ENCODE measurements at places on chromosomes 12 and 14. TPM values are rescaled to one million over a fixed set of nuclear protein-coding genes. Genes with fewer than 3 reads are reported as not detected.

GRCh38 chr14:99758121-99758821 is 34.9 kb upstream of the EML1 start:
- no peaks in the 10 kb centered on the region for H3K4me1 ChIP-seq
- H3K4me3 ChIP-seq: no peak overlapping the region
- no peak overlapping the region for H3K27ac ChIP-seq

GRCh38 chr14:35779368-35779767 is 29.7 kb downstream of the RALGAPA1 start:
- H3K27ac ChIP-seq: no peak overlapping the region
- no peaks in the 10 kb centered on the region for H3K36me3 ChIP-seq
- H3K4me3 ChIP-seq: no peak overlapping the region
- no peaks in the 10 kb centered on the region for H3K4me1 ChIP-seq
- no peaks in the 10 kb centered on the region for H3K27me3 ChIP-seq
- no peak for DNase-seq

GRCh38 chr14:86521031-86521730 is 991.2 kb downstream of the FLRT2 start:
- no peaks in the 10 kb centered on the region for H3K36me3 ChIP-seq
- no peaks in the 10 kb centered on the region for H3K4me1 ChIP-seq
- no peaks in the 10 kb centered on the region for H3K27me3 ChIP-seq
- no peak overlapping the region for H3K4me3 ChIP-seq
- H3K27ac ChIP-seq: no peak overlapping the region

Gene CD9
- polyA plus RNA-seq: 6.9 TPM

Gene LBHD2
- not detected for polyA plus RNA-seq

DNA sequence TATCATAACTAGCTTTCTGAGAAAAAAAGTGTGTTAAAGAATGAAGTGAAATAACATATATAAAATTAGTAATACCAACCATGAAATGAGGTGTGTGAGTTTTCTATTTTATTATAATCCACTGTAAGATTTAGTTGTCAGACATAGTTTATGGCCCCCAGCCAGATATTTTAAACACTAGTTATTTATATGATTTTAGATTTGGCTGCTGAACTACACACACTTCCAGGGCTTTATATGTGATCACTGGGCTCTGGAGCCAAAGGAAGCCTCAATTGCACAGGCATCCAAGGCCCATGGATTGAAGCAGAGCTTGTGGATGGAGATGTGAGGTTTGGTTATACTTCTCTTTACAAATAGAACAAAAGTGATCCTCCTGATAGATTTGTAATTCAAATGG is 48.7 kb upstream of the CNTN1 start:
- H3K27me3 ChIP-seq: no peaks in the 10 kb centered on the region
- H3K36me3 ChIP-seq: no peaks in the 10 kb centered on the region
- no peak overlapping the region for H3K27ac ChIP-seq

DNA sequence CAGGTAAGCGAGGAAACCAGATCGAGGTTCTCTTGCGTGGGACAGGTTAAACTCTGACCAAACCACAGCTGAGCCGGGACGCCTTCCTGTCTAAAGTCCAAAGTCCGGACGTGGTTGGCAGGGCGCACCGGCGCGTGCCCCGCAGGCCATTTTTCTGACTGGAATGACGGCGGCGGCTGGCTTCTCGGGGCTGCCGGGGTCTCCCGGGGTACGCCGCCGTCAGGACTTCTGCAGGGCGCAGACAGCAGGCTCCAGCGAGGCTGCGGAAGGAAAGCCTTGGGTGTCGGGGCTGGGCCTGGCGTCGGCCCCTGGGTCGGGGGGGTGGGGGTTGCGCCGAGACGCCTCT is 32.8 kb downstream of the MIA2 start:
- peak overlapping the region; percentile 92 for H3K4me3 ChIP-seq
- H3K27me3 ChIP-seq: no peaks in the 10 kb centered on the region
- peak overlapping the region; percentile 91 for H3K27ac ChIP-seq
- no peak for DNase-seq
- no peaks in the 10 kb centered on the region for H3K36me3 ChIP-seq

- H3K36me3 ChIP-seq: no peaks in the 10 kb centered on the region
- no peaks in the 10 kb centered on the region for H3K27me3 ChIP-seq
- no peak for DNase-seq
- H3K4me3 ChIP-seq: no peak overlapping the region
These were observed 91.6 kb downstream of the LRRC74A start for GRCh38 chr14:76917745-76918255.

Gene GALNT8
- 3.2 TPM for polyA plus RNA-seq

Gene CCDC177
- polyA plus RNA-seq: not detected

Gene SRRM4
- polyA plus RNA-seq: not detected

Gene SCN8A
- polyA plus RNA-seq: 0.83 TPM

Gene GTF2A1
- polyA plus RNA-seq: 8.2 TPM

- DNase-seq: no peak
- H3K4me3 ChIP-seq: no peak overlapping the region
These were observed 25.1 kb upstream of the BATF start for GRCh38 chr14:75497191-75497590.

Gene CPSF6
- polyA plus RNA-seq: 52.5 TPM

DNA sequence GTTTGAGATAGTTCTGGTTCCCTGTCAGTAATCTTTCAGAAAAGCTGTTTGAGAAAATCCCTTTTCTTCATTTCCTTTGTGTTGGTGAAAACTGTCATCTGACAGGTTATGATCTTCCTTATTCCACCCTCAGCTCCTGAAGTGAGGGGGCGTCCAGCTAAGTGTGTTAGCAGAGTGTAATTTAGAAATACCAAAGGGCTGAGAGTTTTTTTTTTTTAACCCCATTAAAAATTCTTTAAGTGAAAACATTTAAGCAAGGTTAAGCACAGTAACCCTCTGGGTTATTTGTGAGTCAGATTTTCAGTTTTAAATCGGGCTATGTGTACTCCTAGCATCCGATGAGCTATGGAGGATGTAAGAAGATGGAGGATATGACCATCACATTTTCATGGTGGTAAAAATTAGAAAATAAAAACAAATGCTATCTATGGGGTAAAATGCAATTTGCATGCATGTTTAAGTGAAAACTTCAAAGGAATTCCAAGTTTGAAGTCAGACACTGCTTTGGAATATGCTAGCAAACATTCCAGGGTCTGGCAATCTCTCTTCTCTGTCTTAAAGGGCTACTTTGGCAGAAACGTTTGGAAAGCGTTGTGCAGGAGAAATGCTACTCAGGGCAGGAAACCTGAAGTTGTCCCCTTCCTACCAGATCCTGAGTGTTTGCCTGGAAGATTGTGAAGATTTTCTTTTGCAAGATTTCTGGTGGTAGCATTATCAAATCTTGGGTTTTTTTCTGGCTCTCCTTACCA is 197.0 kb upstream of the PRICKLE1 start:
- no peaks in the 10 kb centered on the region for H3K4me1 ChIP-seq
- H3K36me3 ChIP-seq: no peaks in the 10 kb centered on the region
- H3K27ac ChIP-seq: no peak overlapping the region
- no peaks in the 10 kb centered on the region for H3K27me3 ChIP-seq
- H3K4me3 ChIP-seq: no peak overlapping the region

GRCh38 chr14:85762526-85762925 is 232.6 kb downstream of the FLRT2 start:
- H3K4me1 ChIP-seq: no peaks in the 10 kb centered on the region
- H3K36me3 ChIP-seq: no peaks in the 10 kb centered on the region
- DNase-seq: no peak
- no peaks in the 10 kb centered on the region for H3K27me3 ChIP-seq
- H3K27ac ChIP-seq: no peak overlapping the region
- no peak overlapping the region for H3K4me3 ChIP-seq

DNA sequence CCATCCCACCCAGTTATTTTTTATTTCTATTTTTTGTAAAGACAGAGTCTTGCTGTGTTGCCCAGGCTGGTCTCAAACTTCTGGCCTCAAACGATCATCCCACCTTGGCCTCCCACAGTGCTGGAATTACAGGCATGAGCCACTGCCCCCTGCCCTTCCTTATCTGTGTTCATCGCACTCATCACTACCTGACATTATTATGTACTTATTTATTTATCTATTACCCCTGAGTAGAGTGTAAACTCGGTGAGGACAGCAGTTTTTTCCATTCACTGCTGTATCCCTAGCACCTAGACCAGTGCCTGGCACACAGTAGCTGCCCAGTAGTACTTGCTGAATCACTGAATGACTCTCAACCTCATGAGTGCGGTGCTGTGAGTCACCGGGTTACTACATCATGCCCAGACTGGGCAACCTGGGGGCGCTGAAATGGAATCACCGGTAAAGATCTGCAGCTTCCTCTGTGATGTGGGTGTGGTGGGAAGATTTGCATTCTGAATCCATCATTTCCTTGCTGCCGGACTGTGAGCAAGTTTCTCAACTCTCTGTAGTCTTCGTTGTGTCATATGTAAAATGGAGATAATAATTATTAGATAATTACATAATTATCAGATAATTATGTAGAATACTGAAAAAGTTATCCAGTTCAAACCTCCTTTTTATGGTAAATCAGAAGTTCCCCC is 81.9 kb upstream of the USP44 start:
- H3K4me3 ChIP-seq: no peak overlapping the region
- H3K4me1 ChIP-seq: no peaks in the 10 kb centered on the region
- H3K27me3 ChIP-seq: no peaks in the 10 kb centered on the region
- H3K36me3 ChIP-seq: no peaks in the 10 kb centered on the region

- H3K27ac ChIP-seq: no peak overlapping the region
- no peak for DNase-seq
- H3K36me3 ChIP-seq: no peaks in the 10 kb centered on the region
These were observed 8.9 kb upstream of the ETNK1 start for GRCh38 chr12:22615963-22616501.

DNA sequence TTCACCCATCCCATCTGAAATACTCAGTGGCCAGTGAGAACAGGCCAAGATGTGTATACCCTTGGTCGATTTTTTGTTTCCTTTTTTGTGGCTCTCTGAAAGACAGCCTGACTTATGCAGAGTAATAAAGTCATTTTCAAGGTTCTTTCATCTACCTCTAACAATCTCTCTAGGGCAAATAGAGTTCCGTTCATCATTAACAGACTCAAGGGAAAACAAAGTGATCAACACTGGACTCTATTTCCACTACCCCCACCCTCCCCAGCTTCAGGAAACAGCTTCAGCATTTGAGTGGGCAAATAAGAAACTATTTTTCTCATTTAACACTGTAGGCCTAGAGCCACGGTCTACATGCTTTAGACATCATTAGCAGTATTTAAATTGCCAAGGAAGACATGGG is 15.9 kb downstream of the PRKAB1 start:
- DNase-seq: no peak
- no peaks in the 10 kb centered on the region for H3K27me3 ChIP-seq
- H3K27ac ChIP-seq: no peak overlapping the region
- no peak overlapping the region for H3K4me3 ChIP-seq

DNA sequence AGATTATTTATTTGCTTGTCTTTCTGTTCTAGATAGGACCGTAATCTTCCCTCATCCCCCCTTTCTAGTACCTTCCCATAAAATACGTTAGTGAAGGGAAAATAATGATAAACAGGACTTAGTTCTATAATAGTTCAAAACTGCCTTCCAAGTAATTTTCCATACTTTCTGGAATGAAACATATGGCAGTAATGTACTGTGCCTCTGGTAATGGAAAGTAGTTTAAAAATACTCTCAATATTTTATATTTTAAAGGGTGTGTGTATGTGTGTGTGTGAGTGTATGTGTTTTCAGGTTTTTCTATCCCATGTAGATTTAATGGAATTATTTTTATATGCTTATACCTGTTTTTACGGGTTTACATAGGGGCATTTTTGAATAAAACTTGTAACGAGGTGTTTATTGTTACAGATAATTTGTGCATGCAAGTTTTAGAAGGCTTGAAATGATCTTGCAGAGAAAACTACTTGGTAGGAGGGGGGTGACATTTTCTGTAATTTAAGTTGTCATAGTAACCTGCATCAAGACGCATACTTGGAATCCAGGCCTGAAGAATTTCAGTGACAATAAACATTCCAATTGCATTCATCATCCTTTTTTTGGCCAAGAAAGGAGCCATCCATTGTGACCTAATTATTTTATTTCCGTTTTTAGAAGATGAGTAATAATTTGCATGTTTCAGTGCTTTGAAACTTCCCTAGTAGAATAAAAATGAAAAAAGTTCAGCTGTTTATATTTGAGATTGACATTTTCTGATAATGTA is 38.9 kb downstream of the RASSF8 start:
- H3K4me1 ChIP-seq: no peaks in the 10 kb centered on the region
- DNase-seq: no peak
- H3K36me3 ChIP-seq: no peaks in the 10 kb centered on the region
- no peaks in the 10 kb centered on the region for H3K27me3 ChIP-seq
- H3K27ac ChIP-seq: no peak overlapping the region

- peaks cover 9% of the 10 kb centered on the region for H3K27me3 ChIP-seq
- H3K4me3 ChIP-seq: no peak overlapping the region
- no peak for DNase-seq
- H3K4me1 ChIP-seq: peaks cover 5% of the 10 kb centered on the region
These were observed 22.3 kb upstream of the CTDSP2 start for GRCh38 chr12:57868851-57869268.

Gene CLEC6A
- not detected for polyA plus RNA-seq

DNA sequence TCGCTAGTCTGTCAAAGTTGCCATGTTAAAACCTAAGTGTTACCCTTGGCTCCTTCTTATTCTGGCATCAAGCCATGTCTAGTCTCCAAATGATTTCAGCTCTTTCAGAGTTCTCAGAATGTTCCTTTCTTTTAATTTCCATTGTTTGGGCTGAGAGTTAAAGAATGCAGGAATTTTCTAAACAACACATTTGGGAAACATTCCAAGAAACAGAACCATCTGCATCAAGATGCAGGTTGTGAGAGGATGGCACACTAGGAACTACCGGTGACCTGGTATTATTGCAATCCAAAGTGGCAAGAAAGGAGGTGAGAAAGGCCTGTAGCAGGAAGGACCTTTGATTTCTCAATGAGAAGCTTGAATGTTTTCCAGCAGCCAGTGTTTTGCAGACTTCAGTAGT is 30.1 kb downstream of the SLC35F4 start:
- no peak overlapping the region for H3K27ac ChIP-seq
- no peak overlapping the region for H3K4me3 ChIP-seq
- no peaks in the 10 kb centered on the region for H3K36me3 ChIP-seq
- no peak for DNase-seq
- H3K4me1 ChIP-seq: no peaks in the 10 kb centered on the region
- no peaks in the 10 kb centered on the region for H3K27me3 ChIP-seq

DNA sequence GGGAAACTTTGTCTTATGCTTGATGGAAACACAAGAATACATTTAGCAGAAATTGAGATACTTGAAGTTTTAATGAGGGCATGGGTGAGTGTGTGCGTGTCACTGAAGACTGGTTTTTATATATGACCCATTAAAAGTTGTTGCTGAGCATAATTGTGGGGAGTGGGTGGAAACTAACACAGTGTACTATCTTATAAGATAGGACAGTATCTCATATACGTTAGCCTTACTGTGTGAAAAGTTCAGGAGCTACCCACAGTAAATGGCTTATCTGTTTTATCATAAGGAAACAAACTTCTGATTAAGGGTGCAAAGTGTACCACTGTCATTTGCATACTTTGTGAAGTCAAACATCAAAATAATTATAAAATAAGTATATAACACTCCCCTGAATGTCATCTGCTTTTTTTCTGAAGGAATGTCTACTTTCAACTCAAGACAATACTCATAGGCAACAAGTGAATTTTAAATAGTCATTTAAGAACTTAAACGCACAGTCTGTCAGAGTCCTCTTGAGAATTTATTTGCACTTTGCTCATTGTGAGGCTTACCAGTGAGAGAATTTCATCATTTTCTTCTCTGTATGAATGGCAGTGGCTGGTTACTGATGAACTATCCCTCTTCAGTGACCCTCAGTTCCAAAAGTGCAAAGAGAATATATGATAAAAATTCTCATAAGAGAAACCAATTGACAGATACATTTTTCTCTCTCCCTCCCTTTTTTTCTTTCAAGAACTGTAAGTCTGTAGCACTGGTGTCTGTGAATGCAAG is 4.2 kb downstream of the PDE3A start:
- DNase-seq: no peak
- no peaks in the 10 kb centered on the region for H3K4me1 ChIP-seq
- no peaks in the 10 kb centered on the region for H3K36me3 ChIP-seq
- no peaks in the 10 kb centered on the region for H3K27me3 ChIP-seq
- no peak overlapping the region for H3K4me3 ChIP-seq

Gene LALBA
- polyA plus RNA-seq: not detected
